ENCODE measurements at places on chromosomes 5 and 9.

DNA sequence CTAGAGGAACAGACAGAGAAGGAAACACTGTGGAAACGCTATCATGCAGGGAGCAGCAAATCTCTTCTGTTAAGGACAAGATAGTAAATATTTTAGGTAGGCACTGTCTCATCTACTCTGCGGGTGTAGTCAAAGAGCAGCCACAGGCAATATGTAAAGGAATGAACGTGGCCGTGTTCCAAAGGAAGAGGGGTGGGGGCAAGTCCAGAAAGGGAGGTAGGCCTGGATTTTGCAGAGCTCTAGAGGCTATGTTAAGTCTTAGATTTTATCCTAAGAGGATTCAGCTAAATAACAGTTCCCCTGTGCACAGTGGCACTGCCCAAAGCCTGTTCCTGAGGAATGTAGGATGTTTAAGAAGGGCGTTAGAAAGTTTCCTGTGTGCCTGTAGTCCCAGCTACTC, 161.6 kb downstream of the ACTL7B start:
- no peak for DNase-seq

GRCh38 chr9:95726756-95727155, 148.7 kb upstream of the ERCC6L2 start:
- DNase-seq, result peak; percentile 79

DNA sequence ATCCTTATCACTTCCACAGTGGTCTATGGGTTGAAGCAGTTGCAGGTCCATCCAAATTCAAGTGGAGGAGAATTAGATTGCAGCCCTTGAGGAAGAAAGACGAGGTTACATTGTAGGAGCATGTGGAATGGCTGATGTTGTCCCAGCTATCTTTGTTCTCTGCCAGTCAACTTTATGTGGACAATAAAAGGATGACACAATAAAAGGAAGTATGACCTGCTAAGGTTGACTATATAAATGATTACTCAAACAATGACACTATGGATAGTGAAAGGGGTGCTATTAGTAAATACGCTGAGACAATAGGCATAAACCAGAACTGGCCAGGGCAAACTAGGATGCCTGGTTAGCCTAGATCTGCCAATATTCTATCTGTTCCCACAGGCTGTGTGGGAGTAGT, 12.8 kb upstream of the ZNF618 start:
- no peak for DNase-seq

- no peak for DNase-seq
Measured at GRCh38 chr5:45826055-45826454, 129.9 kb upstream of the HCN1 start.

DNA sequence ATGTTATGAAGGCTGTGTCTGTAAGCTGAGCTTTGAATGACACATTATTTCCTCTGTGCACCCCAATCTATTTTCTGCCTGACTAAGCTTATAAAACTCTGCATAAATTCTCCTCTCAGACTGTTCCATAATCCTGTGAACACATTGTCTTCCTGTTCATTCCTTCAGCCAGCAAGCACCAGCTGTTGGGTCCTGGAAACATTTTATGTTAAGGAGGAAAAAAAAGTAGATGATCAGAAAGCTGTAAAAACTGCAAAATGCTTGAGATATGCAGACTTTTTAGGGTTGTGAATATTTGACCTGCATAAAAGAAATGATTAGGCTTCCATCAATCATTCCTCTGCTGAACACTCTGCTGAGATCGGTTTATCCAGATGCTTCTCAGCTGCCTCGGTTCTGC, 1246.0 kb upstream of the DMAC1 start:
- DNase-seq, result no peak

- no peak for DNase-seq
Measured at GRCh38 chr5:124200381-124200780, 546.1 kb downstream of the ZNF608 start.

GRCh38 chr5:169850409-169850808, 129.9 kb downstream of the INSYN2B start:
- no peak for DNase-seq

GRCh38 chr5:78509884-78510769, 138.4 kb downstream of the LHFPL2 start:
- peak; percentile 89 for DNase-seq

- peak; percentile 20 for DNase-seq
Measured at GRCh38 chr5:129904667-129905472, 605 bp downstream of the CHSY3 start.

DNA sequence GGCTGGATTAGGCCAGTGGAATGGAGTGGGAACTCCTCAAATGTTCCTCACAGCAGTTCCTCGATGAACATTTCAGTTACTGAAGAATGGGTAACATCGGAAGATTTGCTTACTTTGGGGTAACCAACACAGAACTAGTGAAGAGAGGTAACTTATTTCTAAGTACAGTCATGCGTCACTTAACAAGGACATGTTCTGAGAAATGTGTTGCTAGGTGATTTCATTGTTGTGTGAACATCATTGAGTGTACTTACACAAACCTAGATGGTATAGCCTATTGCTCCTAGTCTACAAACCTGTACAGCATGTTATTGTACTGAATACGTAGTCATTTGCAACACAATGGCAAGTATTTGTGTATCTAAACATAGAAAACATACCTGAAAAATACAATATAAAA, 228.3 kb downstream of the MAST4 start:
- no peak for DNase-seq

- no peak for DNase-seq
Measured at GRCh38 chr5:124980163-124980941, 233.9 kb upstream of the ZNF608 start.

DNA sequence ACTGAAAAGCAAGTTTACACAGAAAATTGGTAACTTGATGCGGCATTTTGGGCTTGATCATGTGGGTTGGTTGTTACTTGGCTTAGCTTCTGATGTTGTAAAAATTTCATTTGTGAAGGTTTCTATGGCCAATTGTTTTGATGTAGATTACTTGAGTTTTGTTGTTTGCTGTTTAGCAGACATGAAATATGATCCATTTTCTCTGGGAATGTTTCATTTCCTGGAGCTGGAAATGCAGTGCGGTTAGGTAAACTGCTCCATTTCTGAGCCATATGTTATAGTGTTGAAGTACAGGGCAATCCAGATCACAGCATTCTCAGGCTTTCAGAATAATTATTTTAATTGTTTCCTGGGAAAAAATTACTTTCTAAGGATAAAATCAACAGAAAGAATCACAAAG, 396.9 kb downstream of the ENC1 start:
- DNase-seq, result no peak

GRCh38 chr5:14588145-14588544, 6.6 kb downstream of the OTULINL start:
- DNase-seq, result peak; percentile 18

DNA sequence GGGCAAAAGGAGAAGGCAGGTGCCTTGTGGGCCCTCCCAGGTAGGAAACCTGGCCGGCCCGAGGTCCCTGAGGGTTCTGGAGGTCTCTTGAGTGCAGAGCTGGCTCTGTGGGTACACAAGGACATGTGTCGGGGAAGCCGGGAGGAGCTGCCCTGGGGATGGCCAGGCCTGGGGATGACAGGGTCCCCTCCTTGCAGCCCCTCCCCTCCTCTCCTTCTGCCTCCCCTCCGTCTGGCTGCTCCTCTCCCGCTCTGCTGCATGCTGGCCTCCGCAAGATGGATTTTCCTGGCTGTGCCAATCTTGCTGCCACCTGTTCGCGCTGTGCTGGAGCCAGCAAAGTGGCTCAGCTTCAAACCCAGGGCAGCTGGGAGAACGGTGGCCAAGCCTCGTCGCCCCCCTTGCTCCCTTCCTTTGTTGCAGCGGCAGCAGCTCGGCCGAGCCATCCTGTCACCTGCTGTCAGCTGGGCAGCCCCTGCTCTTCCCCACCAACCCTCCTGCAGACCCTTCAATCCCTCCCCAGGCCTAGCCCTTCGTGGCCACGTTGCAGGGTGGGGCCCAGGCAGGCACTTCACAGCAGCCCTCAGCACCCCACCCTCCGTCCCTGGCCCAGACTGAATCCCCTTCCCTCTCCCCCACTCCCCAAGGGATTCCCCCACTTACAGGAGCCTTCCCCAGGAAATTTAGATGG, 17.6 kb upstream of the UNC5A start:
- no peak for DNase-seq

DNA sequence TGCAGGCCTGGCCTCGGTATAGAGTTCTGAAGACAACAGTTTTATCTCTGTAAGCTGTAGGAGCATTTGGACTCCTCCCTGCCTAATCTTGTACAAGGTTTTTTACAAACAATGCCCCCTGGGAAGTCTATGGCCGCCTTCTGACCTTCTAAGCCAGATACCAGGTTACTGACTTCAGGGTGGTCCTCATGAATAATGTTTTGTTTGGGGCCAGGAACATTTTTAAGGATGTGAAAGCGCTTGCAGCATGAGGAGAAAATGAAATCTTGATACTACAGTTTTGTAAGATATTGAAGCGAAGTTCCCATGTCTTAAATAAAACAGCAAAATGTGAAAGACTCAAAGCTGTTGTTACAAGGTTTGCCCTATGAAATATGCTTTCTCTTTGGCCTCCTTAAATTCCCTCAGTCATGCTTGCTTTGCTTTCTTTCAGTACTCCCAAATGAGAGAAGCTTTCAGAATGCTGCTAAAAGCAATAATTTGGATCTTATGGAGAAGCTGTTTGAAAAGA, 5.2 kb downstream of the ANKDD1B start:
- DNase-seq, result peak; percentile 54

DNA sequence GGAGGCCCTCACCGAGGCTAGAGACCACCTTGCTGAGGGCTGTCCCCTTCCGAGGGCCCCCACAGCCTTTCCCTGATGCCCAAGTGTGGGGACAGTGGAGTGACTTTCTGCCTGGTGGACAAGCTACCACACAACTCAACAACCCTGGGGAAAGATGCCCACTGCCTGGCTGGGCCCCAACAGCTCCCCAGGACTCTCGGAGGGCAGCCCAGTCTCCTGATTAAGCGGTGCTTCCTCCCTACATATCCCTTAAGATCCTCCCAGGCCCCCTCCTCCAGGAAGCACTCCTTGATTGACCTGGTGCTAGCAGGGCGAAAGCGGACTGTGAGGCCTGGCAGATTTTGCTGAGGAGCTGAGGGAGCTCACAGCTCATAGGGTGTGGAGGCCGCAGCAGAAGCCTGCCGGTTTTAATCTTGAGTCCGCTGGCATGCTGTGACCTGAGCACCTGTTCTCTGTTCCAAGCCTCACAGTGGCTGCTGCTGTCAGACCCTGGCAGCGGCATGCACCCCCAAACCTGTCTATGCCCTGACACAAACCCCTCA, 2.2 kb downstream of the NSMF start:
- DNase-seq, result no peak

DNA sequence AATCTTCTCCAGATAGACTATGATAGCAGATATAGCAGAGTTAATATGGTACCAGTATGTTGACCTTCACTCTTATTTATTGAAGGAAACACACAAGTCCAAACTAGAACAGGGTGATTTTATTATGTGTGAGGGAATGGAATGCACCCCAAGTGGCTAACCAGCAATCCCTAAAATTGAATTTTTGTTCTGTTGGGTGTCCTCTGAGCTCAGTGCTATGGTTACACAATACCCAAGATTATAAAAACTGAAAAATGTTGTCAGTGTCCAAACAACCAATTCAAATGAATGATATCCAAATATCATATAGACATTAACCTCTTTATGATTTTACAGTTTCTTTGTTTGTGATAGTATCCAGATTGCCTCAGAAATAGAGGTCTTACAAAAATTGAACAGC, 60.9 kb downstream of the NNT start:
- no peak for DNase-seq

DNA sequence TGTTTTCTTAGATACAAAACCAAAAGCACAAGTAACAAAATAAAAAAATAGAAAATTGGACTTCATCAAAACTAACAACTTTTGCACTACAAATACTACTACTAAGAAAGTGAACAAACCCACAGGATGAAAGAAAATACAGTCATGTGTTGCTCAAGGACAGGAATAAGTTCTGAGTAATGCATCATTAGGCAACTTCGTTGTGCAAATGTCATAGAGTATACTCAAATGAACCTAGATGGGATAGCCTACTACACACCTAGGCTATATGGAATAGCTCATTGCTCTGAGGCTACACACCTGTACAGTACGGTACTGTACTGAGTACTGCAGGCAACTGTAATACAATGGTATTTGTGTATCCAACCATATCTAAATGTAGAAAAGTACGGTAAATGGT, 88.3 kb downstream of the RAPGEF1 start:
- peak; percentile 35 for DNase-seq

- DNase-seq, result no peak
Measured at GRCh38 chr9:96609732-96610131, 9.9 kb downstream of the CDC14B start.

- peak; percentile 72 for DNase-seq
Measured at GRCh38 chr5:134851307-134851923, 5.6 kb downstream of the C5orf24 start.

DNA sequence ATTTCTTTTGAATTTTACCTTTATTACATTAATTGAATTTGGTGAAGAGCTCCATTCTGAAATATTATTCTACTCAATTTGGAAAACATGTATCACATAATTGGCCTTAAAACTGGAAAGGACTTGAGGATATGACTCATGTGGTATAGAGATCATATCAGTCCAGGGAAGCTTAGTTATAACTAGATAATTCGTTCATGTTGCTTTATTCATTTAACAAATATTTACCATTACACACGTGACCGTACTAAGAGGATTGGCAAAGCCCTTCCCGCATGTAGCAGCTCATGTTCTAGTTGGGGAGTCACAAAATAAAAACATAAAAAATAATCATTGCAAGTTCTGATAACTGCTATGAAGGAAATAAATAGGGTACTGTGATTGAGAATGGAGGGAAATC, 1816.5 kb downstream of the MAT2B start:
- DNase-seq, result no peak

- DNase-seq, result no peak
Measured at GRCh38 chr5:67031057-67031443, 165.5 kb downstream of the CD180 start.

- DNase-seq, result no peak
Measured at GRCh38 chr5:68891718-68892117, 202.1 kb upstream of the SLC30A5 start.

DNA sequence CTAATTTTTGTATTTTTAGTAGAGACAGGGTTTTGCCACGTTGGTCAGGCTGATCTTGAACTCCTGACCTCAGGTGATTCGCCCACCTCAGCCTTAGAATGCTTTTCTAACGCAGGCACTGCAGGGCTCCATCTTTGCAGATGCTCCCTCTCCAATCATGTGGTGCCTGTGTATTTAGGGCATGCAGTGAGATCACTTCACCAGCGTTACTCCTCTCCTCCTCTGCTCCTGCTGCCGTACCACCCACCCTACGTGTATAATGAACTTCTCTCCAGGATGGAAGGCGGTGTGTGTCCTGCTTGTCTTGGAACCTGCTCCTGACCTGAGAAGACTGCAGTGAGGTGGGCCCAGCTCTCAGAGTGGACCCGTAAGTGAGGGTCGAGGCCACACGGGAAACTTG, 13.6 kb upstream of the CFAP157 start:
- DNase-seq, result no peak

DNA sequence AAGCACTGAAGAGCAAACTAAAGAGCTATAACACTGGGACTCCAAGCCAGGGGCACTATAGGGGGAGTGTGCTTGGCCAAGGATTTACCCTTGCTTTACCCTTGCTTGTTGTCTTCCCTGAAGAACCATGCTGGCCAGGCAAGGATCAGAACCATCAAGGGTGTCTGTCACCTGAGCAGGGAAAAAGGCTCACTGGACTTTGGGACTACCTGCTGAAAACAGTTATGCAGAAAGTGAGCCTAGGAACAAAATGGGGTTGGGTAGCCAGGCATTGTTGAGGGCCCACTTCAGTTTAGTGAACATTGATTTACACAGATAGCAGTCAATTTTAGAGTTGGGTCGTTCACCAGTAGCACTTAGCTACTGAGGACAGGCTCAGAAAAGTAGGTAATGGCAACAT, 8.0 kb upstream of the TMEM171 start:
- DNase-seq, result no peak

All from hematopoietic multipotent progenitor cell treated with erythropoietin and hydrocortisone succinate and interleukin-3 and kit ligand, for 6 days (in vitro differentiated cells).